ENCODE measurements at places on chromosomes 3 and 15.

DNA sequence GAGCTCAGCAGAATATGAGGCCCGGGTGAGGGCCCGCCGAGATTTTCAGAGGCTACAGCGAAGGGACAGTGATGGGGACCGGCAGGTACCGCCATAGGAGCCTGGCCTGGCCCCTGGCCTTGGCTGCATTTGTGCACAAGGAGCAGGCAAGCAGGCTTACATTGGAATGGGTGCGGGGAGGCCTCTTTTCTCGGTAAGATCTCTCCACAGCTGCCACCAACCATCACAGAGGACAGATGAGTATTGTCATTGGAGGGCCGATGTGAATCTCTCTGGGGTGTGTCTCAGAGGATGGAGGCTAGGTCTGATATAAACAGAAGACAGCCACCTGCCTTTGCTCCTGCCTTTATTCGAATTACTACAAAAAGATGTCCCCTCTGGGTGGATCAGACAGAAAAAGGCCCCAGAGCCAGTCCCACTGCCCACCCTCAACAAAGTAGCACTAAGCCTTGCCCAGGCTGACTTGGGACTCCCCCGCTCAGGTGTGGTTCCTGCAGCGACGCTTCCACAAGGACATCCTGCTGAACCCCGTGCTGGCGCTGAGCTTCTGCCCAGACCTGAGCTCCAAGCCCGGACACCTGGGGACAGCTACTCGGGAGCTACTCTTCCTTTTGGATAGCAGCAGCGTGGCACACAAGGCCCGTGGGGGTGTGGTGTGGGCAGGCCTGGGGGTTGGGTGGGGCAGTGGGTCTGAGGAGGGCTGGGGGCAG, 5.4 kb downstream of the VWA5B2 start:
- DNase-seq, result no peak

DNA sequence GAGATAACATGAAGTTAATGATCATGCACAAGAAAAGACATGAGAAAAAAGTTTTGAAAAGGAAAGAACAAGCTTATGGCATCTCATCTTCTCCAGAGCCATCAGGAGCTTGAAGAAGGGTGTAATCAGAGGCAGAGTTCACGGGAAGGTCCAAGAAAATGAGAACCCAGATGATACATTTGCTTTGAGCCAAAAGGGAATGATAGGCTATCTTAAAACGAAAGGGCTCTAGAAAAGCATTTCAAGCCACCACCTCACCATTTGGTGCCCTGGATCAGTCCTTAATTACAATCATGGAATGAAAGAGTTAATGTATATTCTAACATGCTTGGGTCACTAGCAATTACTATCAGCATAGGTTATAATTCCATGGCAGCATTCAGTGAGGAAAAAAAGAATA, 781.8 kb downstream of the ROBO1 start:
- no peak for DNase-seq

DNA sequence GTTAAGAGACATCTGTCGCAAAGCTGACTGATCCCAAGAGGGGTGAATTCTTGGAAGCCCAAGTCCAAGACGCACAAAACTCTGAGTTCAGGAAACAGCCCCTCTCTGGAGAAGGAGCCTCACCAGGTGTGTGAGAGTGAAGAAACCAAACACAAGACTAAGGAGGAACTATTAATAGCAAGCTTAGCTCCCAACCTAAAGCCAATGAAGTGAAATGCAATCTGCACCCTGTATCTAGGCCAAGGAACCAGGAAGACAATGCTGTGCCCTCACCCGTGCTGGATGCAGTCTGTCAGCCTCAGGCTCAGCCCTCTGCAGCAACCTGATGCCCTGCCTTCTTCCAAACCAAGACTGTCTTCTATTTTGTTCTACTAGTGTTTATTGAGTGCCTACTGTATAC, 22.5 kb upstream of the THBS1 start:
- DNase-seq, result no peak

DNA sequence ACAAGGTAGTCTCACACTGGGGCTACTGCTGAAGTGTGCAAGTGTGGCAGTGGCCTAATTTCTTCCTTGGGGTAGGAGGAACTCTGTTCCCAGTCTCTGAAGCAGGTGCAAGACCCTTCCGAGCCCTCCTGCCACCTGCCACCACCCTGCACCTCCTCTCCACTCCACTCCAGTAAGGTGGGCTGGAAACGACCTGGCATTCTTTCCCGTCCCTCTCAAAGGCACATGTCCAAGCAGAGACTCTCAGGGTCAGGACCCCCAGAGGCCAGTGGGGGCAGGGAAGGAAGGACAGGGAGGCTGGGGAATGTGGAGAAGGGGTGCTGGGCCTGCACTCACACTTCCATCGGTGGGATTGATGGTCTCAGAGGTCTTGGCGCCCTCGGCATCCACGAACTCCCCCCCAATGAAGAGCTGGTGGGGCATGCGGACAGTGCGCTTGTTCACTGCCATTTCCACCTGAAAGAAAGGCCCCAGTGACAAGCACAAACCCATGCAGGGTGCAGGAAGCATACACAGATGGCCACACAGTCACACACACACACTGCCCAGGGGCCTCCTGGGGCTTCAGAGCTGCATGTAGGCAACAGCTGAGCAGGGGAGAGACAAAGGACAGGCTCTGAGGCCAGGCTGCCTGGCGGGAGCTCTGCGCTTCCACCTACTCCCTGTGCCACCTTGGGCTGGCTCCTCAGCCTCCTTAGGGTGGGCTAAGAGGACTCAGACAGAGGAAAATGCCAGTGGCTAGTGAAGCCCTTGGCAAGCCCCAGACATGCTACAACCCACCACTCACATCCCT, 43.8 kb downstream of the ALDH1L1 start:
- no peak for DNase-seq

GRCh38 chr15:43249699-43250203, 17.0 kb downstream of the TGM5 start:
- DNase-seq, result no peak

DNA sequence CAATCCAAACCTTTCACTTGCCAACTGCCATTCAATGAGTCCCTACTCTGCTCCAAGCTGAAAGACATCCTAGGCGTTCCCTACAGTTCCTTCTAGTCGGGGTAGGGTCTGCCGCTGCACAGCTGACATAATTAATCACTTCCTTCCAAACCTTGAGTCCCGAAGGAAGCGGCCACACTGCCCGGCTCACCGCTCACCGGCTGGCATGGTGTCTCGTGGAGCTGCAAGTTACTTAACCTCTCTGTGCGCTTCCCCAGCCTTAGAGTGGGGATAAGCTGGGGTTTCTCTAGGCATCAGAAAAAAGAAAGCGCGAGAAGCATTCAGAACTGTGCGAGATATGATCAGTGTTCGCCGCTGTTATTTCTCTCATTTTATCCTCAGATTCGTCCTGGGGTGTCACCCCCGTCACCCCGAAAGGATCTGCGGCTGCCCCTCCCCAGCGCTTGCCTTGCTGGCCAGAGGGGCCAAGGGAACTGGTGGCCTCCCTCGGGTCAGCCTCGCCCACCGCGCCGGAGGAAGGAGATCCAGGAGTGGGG, 748 bp downstream of the MRPS25 start:
- no peak for DNase-seq

GRCh38 chr3:188589071-188589470, 435.1 kb downstream of the LPP start:
- no peak for DNase-seq

- no peak for DNase-seq
Observed at GRCh38 chr15:93270937-93271467, 182.0 kb upstream of the RGMA start.

Data from stimulated activated CD4-positive, alpha-beta T cell treated with anti-CD3 and anti-CD28 coated beads, Interleukin-1b, Interleukin-23, amount 100 ng/mL, for 1 hour (primary cell).